ENCODE measurements at places on chromosomes 7 and 10.

DNA sequence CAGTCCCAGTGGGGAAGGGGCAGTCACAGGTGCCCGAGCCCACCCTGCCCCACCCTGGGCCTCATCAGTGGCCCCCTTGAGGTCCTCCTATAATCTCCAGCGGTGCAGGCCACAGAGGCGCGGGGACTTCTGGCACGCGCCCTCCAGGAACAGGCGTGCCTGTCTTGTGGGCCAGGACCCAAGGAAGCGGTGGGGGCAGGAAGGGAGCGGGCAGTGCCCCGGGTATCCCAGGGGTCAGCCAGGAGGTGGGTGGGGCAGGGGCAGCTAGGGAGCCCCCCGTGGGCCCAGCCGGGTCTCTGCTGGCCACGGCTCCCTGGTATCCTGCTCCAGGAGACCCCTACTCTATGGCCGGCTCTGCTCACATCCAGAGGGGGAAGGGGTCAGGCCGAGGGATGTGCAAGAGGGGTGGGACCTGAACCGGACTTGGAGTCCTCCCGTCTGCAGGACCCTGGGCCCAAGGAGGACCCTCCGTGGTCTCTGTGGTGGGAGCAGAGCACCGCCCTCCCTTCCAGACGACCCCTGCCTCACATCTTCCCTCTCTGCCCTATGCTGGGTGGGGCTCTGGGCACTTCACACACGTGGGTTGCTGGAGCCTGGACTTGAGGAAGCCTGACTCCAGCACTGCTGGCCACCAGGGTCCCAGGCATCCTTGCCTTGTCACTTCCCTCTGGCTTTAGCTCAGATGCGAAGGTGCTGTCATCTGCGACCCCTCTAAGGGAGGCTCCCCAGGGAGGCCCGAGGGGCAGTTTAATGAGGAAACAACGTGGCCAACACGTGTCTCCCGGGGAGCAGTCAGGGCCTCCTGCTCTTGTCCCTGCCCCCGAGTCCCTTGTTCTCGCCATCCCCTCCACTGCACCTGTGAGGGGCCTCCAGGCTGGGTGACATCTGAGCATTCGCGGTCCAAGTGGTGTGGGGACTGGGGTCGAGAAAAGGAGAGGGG is 18.3 kb upstream of the GRIFIN start:
- DNase-seq: no peak

DNA sequence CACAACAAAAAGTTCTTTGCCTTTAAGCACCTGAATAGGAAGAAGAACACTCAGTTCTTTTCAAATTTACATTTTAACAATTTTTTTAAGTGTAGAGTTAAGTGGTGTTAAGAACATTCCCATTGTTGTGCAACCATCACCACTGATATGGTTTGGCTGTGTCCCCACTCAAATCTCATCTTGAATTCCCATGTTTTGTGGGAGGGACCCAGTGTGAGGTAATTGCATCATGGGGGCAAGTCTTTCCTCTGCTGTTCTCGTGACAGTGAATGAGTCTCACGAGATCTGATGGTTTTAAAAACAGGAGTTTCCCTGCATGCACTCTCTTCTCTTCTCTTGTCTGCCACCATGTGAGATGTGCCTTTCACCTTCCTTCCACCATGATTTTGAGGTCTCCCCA is 155.7 kb downstream of the PLXNA4 start:
- DNase-seq: no peak

GRCh38 chr10:17643755-17644484 is at the start of gene STAM:
Gene STAM (plus strand): TSS chr10:17644151. CDS start chr10:17644340, 189 bp downstream.
- DNase-seq: peak; percentile 53

GRCh38 chr10:92995509-92995908 is 65.1 kb upstream of the CYP26C1 start:
- DNase-seq: no peak

- DNase-seq: no peak
Observed at GRCh38 chr7:99720800-99721595, 14.0 kb downstream of the CYP3A7 start.

DNA sequence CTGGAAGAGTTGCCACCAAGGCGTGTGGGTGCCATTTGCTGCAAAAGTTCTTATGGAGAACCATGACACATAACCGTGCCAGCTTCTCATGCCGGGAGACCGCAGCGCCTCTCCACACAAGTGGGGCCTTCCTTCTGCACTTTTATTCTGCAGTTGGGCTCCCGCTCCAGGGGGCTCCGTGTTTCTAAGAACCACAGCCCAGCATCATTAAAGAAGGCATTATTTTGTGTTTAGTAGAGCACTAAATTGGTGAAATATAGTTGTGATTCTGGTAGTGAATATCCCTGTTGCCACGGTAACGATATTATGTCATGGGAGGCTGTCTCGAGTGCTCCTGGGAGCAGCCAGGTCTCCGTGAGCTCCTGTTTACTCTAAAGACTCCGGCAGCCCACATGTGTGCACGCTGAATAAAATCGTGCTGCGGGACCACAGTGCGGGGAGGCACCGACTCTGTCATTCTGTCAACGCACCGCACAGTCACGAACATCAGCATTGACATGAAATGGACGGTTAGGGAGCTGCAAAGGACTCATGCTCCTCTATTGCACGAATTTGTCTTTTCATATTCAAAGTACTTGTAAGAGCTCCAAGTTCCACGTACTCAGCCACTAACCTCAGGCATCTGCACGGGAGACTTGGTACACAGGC is 68.8 kb upstream of the PITRM1 start:
- no peak for DNase-seq

GRCh38 chr7:100016215-100016901 is 962 bp downstream of the ZKSCAN1 start:
- DNase-seq: no peak

- DNase-seq: no peak
Observed at GRCh38 chr10:93061594-93062513, 1.3 kb downstream of the CYP26C1 start.

- no peak for DNase-seq
Observed at GRCh38 chr7:120981888-120982615, 6.5 kb upstream of the CPED1 start.

DNA sequence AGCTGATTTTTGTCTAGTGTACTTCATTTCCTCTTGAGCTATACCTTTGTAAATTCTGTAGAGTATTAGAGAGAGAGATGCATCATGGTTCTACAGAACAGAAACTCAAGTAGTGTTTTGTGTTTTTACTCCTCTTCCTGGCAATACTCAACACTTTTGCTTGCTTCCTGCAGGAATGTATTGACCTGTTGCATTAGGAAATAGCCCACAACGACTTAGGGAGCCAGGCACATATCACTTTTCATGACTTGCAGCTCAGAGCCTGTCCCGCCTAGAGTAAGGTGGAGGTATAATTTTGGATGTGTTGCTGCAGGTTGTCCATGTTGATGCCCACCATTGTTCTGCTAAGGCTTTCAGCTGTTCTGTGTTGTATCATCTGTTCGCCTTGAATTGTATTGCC is 216.3 kb downstream of the SDK1 start:
- no peak for DNase-seq

DNA sequence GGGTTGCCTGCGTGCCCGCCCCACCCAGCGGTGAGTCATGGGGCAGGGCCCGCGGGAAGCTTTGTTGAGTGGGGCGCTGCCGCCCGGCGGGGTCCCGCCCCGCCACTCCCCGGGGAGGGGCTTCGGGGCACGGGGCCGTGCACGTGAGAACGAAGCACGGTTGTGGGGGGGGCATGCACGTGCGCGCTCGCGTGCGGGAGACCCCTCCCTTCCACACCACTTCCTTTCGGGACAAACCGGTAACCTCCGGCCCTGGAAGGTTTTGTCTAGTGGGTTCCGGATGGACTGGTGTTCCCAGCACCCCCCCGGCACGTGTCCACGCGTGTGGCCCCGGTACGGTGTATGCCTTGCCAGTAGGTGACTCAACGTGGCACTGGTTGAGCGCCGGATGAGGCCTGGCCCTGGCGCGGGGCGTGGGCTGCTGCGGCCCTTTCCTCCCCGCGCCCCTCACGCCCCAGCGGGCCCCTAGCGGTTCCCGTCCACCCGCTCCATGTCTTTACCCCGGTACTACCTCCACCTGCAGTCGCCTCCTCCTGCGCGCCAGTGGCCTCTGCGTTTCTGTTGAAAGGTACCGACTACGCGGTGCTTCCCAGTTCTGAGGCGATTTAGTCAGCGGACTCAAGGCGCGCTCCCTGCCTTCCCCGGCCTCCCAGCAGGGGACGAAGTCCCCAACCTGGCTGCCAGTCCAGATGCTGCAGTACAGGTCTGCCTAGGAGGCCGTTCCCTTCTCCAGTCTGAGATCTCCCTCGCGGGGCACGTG is 3.1 kb downstream of the ADIRF start:
- no peak for DNase-seq

DNA sequence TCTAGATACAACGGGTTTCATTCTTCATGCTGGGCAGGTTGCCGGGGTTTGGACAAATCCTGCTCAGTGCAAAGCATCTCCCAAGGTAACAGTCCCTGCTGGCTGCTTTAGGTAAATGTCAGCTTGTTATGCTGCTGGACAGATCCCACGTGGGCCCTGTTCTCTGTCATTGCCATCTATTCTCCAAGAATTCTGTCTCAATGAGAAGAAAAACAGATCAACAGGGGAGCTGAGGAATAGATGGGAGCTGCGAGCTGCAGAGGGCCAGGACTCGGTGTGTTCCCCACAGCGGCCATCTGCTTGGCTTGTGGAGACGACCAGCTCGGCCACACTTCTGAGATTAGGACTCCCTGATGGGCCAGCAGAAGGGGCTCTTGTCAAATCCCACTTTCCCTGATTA is 235.2 kb downstream of the DPP6 start:
- no peak for DNase-seq

- no peak for DNase-seq
Observed at GRCh38 chr10:130160775-130161174, 24.6 kb downstream of the GLRX3 start.

- no peak for DNase-seq
Observed at GRCh38 chr10:119537953-119538630, 4.4 kb downstream of the RGS10 start.

GRCh38 chr10:80488539-80489066 is 34.5 kb downstream of the TSPAN14 start:
- DNase-seq: no peak

All from AG04449 (cell line).